Vein endothelial cell (primary cell): ENCODE measurements at places on chromosomes 11 and 22. TPM values are rescaled to one million over a fixed set of nuclear protein-coding genes. Genes with fewer than 3 reads are reported as not detected.

OR5B21 gene
- total RNA-seq, result not detected in 2 replicates

MPZL2 gene
- 25.8 and 42.1 TPM in 2 replicates for total RNA-seq

PHOX2A gene
- total RNA-seq, result not detected in 2 replicates

KAT5 gene
- 38.9 and 44.5 TPM in 2 replicates for total RNA-seq

MS4A8 gene
- not detected in 2 replicates for total RNA-seq

KRTAP5-8 gene
- not detected in 2 replicates for total RNA-seq

HOATZ gene
- not detected in 2 replicates for total RNA-seq

MS4A15 gene
- not detected in 2 replicates for total RNA-seq

BACE1 gene
- 16.3 and 16.5 TPM in 2 replicates for total RNA-seq

RBFOX2 gene
- total RNA-seq, result 167 and 186 TPM in 2 replicates

MUC5B gene
- total RNA-seq, result not detected in 2 replicates

GLYATL1 gene
- total RNA-seq, result not detected in 2 replicates

FAM111B gene
- total RNA-seq, result 9.1 and 17.1 TPM in 2 replicates

SLC22A6 gene
- total RNA-seq, result not detected in 2 replicates

FDXACB1 gene
- total RNA-seq, result 2.1 and 3.3 TPM in 2 replicates

MDK gene
- total RNA-seq, result 57.8 and 84.6 TPM in 2 replicates

TMPRSS13 gene
- total RNA-seq, result not detected in 2 replicates

PAMR1 gene
- 0.86 and 1.6 TPM in 2 replicates for total RNA-seq

DAGLA gene
- total RNA-seq, result 5.0 and 5.9 TPM in 2 replicates

OR2AT4 gene
- not detected in 2 replicates for total RNA-seq

YAP1 gene
- total RNA-seq, result 54.2 and 68.9 TPM in 2 replicates

PRODH gene
- total RNA-seq, result 0.29 TPM in 1 of 2 replicates, not detected in the other

OR4C16 gene
- total RNA-seq, result not detected in 2 replicates

NCF4 gene
- total RNA-seq, result not detected in 2 replicates

CCDC87 gene
- 0.65 and 0.67 TPM in 2 replicates for total RNA-seq

HEPN1 gene
- total RNA-seq, result 0.19 and 0.33 TPM in 2 replicates

MRGPRE gene
- total RNA-seq, result not detected in 2 replicates
